ENCODE measurements at places on chromosomes 5 and 9.
A peak's percentile ranks its signal among the peaks of the same experiment; 100 is the strongest.

DNA sequence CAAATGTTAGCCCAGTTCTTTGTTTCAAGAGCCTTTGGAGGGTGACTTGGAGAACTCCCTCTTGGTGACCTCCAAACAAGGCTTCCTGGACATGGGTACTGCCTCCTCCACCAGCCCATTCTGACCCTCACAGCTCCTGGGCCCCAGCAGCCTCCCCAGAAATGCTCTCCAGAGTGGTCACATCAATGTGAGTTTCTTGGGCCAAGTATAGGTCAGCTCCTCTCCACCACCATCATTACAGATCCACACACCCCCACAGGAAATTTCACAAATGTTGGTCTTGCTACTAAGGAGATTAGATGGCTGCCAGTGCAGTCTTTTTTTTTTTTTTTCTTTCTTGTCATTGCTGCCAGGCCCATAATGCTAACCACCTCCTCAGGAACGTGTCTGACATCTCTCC, 410.7 kb downstream of the DTWD2 start:
- DNase-seq: no peak

- DNase-seq: no peak
Measured at GRCh38 chr5:120632430-120632829, 168.3 kb downstream of the PRR16 start.

DNA sequence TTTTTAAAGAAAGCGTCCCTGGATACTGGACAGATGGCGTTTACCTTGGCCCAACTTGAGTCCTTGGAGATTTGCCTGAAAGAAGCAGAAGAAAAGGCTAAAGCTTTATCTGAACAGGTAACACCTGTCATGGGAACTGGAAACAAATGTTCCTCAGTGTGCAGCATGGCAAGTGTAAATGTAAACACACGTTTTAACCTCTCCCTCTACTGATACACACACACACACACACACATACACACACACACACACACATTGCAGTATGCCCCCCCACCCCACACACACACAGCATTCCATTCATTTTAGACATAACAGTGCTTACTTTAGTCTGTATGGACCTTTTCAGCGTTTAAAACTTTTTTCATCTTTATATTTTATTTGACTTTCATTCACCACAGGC, 51.1 kb downstream of the CCDC192 start:
- DNase-seq: no peak

GRCh38 chr9:125771037-125771436, 23.9 kb downstream of the PBX3 start:
- DNase-seq: no peak

GRCh38 chr9:72960446-72960845, 7.6 kb upstream of the ALDH1A1 start:
- no peak for DNase-seq

GRCh38 chr5:108379722-108380530, 2.0 kb downstream of the FBXL17 start:
- DNase-seq: no peak

DNA sequence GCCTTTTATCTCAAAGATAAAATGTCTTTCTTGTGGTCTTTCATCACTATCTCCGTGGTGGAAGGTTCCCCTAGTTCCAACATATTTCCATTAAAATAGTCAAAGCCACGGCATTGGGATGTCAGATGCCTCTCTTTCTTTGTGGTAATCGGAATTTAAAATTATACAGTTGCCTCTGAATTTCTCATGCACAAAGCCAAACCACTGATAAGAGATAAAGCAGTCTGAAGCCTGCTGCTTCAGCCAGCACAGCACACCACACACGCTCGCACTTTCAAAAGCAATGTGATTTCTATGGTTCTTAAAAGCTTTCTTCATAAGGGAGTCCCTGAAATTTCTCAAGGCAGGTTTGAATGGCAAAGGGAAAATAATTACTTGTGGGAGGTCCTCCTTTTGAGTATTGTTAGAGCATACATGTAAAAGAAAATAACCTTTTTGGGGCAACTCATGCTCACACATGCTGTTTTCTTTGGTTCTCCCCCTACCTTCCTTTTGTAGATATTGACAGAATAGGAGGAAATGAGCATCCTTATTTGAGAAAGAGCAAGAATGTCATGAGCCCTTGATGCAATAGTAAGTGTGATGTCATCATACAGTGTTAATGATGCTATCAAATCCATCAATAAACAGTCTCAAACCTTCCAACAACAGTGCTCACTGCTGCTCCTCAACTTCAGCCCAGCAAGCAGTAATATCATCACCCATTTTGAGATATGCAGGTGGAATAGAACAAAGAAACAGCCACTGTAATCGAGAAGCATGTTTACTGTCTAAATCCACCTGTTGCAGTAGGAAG, 85.7 kb upstream of the PPP1R2B start:
- DNase-seq: no peak

DNA sequence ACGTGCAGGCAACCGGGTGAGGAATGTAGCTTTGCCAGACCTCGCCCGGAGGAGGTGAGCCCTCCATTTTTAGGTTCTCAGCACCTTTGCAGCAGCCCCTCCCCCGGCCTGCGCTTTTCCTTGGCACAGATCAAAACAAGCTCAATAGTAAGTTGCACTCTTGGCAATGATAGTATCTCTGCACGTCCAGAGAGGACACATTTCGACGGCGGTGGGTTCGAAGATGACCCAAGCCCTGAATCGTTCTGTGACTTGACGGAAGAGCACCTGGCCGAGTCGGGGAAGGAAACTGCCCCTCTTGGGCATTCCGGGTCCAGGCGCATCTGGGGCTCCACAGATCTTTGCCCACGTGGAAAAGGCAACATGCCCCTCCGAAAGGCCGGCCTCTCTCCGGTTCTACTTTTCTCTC, 904 bp downstream of the GDNF start:
- DNase-seq: peak; percentile 48

- peak; percentile 59 for DNase-seq
Measured at GRCh38 chr9:9556865-9557803, 1055.7 kb downstream of the PTPRD start.

DNA sequence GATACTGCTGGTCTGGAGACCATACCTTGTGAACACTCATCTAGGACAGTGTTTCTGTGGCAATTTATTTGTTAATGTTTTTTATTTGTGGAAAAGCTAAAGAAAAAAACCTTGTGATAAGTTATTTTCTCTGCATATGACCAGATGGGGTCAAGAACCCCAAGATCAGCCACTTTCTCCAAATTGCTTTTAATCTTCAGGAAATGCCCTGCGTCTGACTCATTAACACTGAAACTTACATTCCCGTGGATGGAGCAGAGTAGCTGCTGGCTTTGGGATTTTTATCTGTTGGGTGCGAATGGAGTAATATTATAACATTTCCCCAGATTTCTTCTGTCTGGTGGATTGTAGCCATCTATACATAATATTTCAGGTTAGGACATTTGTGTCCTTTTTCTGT, 444.5 kb downstream of the SH3GL2 start:
- DNase-seq: no peak

GRCh38 chr5:72093217-72093616, 14.1 kb upstream of the MAP1B start:
- no peak for DNase-seq

- DNase-seq: no peak
Measured at GRCh38 chr5:11596185-11596584, 308.1 kb downstream of the CTNND2 start.

DNA sequence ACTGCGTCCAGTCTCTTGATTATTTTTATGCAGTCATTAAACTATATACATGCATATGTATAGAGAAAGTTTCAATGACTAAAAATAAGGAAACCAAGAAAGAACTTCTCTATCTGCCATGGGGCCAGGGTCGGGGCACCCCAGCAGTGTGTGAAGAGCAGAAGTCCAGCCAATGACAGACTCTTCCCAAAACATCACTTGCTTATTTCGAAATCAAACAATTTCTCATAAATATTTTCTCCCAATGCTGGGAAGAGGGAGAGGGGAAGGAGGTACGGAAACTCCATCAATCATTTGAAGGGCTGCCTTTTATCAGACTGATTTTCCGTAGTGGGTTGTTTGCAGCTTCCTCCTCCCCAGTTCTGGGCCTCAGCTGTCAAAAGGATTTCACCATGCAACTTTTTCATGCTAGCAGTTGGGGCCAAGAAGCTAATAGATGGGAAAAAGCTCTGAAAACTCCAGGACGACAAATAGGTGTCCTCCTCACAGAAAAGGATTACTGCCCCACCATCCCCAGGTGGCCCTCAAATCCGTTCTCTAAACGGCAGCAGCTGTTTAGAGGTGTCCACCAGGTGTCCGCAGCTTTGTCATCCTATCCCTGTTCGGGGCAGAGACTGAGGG, 617 bp upstream of the FPGS start:
- no peak for DNase-seq

DNA sequence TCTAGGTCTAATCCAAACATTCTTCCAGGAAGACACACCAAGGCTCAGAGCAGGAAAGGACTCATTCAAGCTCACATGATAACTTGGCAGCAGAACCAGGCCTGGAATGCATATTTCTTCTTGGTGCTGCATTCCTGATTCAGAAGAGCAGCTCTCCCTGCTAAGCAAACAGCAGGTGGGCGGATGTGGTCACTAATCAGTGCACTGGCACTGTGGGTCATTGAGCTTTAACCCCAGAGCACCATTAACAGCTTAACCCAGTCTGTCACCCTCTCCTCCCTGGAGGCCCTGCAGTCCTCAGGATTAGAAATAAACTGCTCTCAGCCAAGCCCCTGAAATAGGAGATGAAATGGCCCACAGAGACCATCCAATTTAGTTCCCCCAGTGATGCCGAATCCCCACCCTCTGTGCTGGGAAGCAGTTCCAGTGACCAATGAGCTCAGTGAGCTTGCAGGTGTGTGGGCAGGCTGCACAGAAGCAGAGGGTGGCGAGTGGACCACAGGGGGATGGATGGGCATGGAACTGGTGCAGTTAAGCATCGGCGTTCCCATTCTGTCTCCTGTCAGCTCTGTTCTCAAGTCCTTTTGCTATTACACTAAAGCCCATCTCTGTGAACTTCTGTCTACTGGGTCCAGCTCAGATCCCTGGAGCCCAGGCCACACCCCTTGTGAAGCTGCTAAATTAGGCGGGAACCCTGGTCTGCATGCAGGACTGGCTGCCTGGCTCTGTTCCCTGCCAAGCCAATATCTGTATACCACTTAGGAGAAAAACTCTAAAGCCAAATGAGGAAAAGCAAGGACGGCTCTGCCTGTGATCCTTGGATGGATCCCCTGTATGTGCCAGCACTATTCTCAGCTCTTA, 16.6 kb upstream of the MEGF9 start:
- DNase-seq: no peak
